Activated T-helper 2 cell treated with anti-CD3 and anti-CD28 coated beads, Interferon-gamma antibody, Interleukin-2, Interleukin-4, amounts not matched to agents 10 μg/mL and 5 μg/mL and 100 μg/mL, durations not matched to agents 14 hours and 24 hours and 36 hours (primary cell): ENCODE measurements at places on chromosomes 6 and 20.

DNA sequence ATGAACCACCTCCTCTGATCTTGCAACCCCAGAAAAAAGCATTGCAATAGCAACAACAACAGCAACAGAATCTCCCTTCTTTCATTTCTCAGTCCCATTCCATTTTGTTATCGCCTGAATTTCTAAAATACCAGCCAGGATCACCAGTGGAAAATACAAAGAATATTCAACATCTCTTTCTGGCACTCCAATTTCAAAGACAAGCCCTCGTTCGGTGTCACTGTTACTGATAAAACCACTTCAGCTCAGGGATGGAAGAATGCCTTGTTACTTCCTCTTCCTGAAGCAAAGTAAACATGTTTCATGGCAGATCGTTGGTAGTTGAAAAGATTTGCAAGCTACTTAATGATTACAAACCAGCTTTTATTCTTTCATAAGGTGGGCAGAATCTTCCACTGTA, 94.0 kb upstream of the SPTLC3 start:
- no peak for DNase-seq

DNA sequence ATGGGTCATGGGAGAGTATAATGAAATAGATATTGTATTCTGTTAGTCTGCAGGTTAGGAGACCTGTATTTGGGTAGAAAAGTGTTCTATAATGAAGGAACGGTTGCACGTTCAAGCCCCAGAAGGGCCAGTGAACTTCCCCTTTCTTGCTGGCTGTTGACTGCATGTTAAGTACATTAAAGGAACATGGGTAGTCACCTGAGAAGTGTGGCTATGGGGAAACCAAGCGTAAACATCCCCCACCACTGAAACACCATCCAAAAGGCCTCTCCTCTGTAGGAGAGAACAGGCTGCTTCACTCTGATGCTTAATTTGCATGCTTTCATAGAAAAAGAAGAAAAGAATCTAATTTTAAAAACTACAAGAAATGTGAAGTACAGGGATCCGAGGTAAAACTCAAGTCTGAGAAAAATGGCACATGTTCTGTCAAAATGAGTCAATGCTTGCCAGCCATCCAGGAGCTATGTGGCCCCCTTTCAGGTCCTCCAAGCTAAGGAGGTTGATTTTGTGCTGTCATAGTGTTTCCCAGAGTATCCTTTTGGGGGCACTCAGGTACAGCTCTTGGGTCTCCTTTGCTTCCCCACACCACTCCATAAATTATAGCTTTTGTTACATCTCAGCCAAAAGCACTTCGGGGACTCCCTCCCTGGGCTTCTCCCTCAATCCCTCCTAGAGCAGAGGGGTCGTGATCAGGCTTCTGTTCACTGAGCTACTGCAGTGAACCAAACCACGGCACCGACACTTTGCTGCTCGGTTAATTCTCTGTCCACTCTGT, 283.7 kb upstream of the AGPAT4 start:
- DNase-seq, result no peak

- DNase-seq, result no peak
These were observed 207.2 kb upstream of the ZNF184 start for GRCh38 chr6:27679964-27680694.

GRCh38 chr20:58538752-58539151, 23.6 kb upstream of the APCDD1L start:
- DNase-seq, result no peak

DNA sequence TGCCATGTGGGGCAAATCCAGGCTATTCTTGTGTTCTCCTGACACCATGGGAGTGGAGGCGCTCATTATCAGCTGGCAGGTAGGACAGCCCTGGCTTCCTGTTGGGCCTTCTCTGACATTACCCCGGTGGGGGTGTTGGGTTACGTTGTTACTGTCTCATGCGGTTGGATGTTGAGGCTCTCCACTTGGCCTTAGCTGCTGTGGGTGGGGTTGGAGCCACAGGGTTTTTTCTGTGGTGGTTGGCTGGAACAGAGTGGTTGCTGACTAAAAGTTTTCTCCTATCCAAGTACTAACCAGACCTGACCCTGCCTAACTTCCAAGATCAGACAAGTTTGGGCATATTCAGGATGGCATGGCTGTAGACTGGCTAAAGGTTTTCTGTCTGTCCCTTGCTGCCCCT, 20.2 kb downstream of the RIPK1 start:
- no peak for DNase-seq
